D721Med (cell line): ENCODE measurements at places on chromosomes 12 and 14.

DNA sequence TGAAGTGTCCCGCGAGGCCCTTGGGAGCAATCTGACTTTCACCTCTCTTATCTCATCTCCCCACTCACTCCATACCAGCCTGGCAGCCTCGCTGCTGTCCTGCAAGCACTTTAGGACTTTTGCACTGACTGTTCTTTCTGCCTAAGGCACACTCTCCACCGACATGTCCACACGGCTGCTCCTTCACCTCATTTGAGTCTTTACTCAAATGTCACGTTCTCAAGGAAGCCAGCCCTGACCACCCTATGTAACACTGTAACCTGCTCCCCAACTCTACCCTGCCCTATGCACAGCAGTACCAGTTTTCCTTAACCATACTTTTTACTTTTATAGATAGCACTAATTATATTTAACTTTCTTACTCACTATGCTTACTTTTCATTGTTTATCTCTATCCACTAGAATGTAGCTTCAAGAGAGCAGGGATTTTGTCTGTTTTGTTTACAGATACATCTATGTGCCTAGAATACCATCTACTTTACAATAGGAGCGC is 32.0 kb downstream of the PRKD1 start:
- no peak for DNase-seq

DNA sequence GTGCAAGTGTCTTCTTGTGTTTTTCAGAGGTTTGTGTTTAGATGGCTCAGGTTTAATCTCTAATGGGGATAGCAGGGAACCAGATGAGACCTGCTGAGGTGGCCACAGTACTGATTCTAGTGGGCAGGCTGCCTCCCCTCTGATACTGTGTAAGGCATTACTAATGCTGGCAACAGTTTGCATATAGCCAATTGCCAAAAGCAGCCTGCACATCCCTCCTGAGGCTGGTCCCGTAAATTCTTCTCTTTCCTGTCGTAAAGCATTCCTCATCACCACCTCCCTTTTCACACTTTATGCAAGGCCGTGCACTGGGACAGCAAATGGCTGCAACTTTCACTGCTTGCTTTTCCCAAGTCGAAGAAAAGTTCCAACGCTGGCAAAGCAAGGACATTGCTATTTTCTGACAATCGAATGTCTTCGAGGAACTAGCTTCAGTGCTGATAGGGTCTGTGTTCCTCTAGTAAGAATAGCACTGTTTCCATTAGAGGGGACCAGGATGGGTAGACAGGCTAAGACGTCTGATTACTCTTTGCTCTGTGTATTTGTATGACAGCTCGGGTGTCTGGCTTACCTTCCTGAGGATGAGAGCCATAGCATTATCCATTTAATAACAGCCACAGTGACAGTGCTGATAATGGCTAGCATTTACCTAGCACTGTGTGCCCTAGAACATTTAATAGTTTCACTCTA is 178.2 kb upstream of the HIF1A start:
- no peak for DNase-seq

- DNase-seq = peak; percentile 68
Observed at GRCh38 chr14:95516554-95517181, at the start of gene SYNE3. Gene SYNE3 (minus strand): TSS chr14:95516650. CDS start chr14:95475821, 40,829 bp downstream.

DNA sequence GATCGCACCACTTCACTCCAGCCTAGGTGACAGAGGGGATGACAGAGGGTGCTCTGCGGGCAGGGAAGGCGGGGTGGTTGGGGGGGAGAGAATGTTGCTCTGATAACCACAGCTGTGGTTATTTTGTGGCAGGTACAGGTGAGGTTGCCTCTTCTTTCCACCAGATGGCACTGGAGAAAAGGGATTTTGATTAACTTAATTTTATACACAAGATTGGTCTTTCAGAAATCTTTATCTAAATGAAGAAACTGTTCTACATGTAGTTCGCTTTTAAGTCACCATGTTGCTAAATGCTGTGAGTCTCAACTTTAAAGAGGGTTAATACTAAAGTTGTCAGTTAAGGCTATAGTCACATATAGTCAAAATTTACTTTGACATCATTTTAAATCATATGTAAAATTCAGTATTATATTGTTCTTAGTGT is 25.7 kb downstream of the FGF23 start:
- no peak for DNase-seq

DNA sequence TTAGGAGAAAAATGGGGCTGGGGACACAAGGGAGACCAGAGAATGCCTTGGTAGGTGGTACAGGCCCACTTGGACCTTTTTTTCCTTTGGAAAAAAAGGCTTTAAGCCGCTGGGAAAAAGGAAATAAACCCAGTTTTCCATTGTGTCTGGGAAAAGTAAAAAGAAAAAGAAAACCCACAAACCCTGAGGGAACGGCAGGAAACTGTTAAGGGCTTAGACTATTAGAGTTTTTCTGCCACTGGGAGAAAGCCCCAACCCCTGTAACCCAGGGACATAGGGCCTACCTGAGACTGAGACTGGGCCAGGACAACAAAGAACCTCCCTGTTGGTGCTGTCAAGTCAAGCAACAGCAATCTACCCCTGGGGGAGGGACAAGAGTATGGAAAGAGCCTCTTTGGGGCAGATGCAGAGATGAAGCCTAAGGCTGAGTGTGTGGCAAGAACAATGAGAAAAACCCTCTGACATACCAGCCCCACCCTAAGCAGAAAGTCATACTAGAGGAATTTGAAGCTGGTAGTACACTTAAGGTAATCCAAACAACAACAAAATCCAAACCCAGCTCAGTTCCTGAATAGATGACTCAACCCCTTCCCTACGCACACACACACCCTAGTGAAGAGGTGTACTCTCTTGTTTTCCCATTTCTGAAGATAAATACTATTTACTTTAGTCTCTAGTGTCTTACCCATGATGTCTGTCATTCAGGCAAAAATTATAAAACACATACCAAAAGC is 22.8 kb downstream of the ATF1 start:
- DNase-seq = no peak

- no peak for DNase-seq
Observed at GRCh38 chr12:6225630-6226001, 25.4 kb downstream of the CD9 start.

DNA sequence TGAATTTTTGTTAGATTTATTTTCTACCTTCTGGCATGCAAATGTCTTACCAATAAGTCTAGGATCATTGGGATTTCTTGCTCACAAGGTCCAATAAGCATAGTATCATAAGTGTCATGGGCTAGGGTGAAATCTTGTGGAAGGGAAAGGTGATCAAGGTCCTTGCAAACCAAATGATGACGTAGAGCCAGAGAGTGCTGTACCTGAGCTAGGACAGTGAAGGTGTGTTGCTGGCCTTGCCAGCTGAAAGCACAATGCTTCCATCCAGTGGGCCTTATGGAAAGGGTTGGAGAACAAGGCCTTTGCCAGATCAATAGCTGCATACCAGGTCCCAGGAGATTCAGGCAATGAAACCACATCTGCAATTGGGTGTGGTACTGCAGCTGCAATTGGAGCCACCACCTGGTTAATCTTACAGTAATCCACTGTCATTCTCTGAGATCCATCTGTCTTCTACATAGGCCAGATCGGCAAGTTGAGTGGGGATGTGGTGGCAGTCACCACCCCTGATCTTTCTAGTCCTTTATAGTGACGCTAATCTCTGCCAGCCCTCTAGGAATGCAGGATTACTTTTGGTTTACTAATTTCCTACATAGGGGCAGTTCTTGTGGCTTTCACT is 208.9 kb upstream of the MYL2 start:
- DNase-seq = no peak

- DNase-seq = no peak
Observed at GRCh38 chr12:30909349-30910037, 17.1 kb upstream of the TSPAN11 start.

DNA sequence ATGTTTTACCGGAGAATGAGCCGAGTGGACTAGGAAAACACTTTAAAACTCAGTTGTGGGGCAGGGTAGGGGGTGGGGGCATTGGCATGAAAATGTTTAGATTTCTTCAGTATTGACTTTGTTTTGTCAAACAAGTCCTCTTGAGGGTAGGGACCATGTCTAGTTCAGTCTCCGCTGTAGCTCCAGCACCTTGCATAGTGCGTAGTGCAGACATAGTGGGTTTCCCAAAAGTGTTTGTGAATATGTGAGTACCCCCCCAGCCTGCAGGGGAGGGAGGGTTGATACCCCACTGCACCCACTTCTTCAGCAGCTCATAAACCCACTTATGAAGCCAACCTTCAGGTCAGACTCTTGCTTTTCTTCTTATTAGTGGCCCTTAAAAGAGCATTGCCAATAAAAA is 71.4 kb downstream of the TTC9 start:
- no peak for DNase-seq
